ENCODE measurements at places on chromosomes 3 and 15.

DNA sequence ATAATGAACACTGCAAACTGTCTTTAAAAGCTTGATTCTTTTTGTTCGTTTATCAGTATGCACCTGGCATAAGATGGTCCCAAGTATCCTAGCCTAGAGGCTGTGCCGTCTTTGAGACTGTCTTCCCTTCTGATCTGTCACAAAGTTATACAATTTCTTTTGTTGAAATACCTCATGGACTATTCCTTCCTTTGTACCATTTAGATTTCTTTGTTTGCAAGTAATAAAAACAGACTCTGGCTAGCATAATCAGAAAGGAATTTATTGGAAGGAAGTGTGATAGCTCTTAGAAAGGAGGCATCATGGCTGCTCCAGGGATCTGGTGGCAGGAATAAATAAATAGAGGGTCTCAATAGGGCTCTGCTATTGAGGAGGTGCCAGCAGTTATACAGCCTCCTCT lies 280.4 kb downstream of the SLC9A9 start:
- DNase-seq = no peak

DNA sequence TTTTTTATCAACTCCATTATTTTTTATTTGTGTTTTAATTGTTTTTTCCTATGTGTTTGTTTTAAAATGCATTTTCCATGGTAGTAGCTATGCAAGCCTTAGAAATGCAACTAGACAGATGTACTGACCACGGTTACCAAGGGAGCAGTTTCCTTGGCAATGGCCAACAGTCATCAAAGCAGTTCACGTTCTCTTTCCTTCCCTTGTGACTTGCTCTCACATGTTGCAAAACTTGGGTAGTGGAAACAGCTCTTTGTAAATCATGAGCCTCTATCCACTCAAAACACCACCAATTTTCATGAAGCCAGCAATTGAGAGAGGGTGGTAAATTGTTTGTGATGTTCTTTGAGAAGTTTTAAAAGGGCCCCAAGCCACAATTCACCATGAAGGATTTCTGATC lies 499.4 kb upstream of the MDFIC2 start:
- DNase-seq = peak; percentile 92

DNA sequence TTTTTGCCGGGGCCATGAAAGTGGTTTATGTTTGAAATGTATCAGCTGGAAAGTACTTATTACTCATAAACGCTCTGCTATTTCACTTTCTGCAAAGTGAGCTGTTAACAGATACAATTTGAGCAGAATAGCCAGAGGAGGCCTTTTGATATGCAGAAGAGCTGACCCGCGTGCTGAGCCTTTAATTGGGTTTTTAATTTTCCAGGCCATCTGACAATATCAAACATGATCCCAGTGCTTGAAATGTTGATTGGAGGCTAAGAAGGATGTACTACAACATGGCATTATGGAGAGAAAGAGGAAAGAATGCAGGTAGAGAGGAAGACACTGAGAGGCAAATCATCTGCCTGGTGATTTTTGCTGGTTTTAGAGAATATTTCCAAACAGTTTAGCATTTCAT lies 261.3 kb upstream of the MEIS2 start:
- DNase-seq = no peak

- DNase-seq = no peak
Measured at GRCh38 chr15:69679623-69680228, 227.1 kb downstream of the RPLP1 start.

- DNase-seq = peak; percentile 95
Measured at GRCh38 chr15:48459571-48460442, 128.6 kb downstream of the DUT start.

DNA sequence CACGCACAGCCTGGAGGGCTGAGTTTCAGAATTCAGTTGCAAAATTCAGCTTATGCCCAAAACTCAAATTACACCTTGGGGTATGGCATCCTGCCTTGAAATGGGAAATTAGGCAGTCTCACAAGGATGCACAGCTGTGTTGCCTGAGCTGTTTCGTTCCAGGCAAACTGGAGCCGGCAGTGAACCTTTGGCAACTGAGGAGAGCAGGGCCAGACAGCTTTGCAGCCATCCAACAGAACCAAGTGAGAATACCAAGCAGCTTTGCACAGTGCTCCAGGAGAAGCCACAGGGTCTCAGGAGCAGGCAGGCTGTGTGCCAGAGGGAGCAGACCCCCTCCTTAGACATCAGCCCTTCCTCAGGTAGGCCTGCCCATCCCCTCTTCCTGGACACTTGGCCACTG lies 32.5 kb upstream of the BFSP2 start:
- no peak for DNase-seq

- DNase-seq = no peak
Measured at GRCh38 chr3:46859001-46859710, 4.1 kb downstream of the MYL3 start.

GRCh38 chr3:72750405-72750965 lies 97.8 kb downstream of the SHQ1 start:
- DNase-seq = no peak

DNA sequence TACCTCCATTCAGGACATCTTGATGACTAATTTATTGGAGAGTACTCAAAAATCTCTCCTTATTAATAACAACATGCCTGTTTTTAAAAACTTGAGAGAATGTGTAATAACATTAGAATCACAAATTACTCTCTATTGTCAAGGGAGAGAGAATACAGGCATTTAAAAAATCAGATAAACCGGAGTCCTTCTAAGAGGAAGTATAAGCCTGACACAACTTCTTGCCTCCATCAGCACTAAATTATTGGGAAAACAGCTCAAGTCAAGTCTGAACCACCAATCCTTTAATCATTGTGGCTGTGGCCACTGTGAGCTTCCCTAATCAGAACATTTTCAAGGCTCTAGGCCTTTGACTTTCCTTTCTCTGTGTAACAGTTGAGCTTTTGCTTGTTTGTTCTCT lies 38.0 kb downstream of the SSR3 start:
- peak; percentile 25 for DNase-seq

- peak; percentile 30 for DNase-seq
Measured at GRCh38 chr3:62833538-62833937, 41.7 kb downstream of the CADPS start.

DNA sequence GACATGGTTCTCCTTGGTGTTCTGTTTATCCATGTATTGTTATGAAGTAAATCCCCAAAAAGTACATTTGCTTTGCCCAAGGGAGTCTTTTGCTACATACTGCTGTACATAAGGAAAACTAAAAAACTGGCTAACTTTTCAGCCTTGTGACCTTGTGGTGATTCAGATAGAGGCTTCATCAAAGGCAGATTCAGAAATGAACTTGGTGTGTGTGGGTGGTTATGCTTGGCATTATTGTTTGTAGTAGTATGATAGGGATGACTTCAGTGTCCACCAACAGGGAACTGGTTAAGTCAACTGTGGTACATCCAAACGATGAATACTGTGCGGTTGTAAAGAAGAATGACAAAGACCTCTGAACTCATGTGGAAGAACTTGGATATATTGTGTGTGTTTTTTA lies 75.6 kb upstream of the CHRNB4 start:
- DNase-seq = peak; percentile 71

- DNase-seq = peak; percentile 76
Measured at GRCh38 chr15:92906563-92907081, 6.5 kb downstream of the CHD2 start.

- no peak for DNase-seq
Measured at GRCh38 chr15:75008221-75008625, 12.9 kb downstream of the SCAMP5 start.

GRCh38 chr3:28846971-28847478 lies 433.8 kb upstream of the RBMS3 start:
- no peak for DNase-seq

DNA sequence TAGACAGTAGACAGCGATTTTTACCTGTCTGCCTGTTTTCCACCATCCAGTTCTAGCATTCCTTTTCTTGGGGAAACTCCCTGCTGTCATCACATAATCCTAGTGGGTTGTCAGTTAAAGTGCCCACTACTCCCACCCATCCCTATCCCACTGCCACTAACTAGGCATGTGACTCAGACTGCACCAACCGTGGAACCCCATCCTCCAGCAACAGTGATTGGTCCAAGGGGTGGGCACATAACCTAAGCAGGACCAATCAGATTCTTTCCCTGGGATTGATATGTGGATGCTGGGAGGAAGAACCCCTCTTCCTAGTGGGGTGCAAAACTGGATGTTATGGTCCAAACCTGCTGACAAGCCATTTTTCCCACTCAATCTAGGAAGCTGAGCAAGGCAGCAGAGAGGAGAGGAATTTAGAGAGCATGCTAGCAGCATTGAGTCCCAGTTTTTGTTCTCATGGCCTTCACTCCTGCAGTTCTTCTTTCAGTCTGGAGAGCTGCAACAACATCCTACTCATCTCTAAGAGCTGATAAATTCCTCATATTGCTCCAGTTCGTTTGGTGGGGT lies 3.9 kb upstream of the INSYN1 start:
- DNase-seq = no peak

- peak; percentile 56 for DNase-seq
Measured at GRCh38 chr3:133412183-133413132, 12.6 kb downstream of the BFSP2 start.

DNA sequence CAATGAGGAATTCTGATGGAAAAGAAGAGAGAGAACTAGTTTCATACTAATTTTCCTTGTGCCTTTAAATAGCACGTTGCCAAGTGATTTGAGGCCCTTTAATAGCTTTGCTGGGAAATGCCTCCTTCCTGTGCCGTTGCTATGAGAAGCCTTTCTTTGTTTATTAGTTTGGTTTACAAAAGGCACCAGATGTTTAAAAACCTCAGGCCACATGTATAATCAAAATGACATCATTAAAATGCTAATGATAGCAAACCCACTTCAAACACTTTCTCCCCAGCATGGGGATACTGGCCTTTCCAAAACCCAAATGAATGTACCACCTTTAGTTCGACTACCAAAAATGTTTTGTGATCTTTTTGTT lies 50.0 kb upstream of the TBC1D23 start:
- DNase-seq = peak; percentile 85

GRCh38 chr3:47874913-47875312 lies 72.0 kb downstream of the DHX30 start:
- DNase-seq = peak; percentile 12

- DNase-seq = no peak
Measured at GRCh38 chr3:183519891-183520290, 35.6 kb downstream of the KLHL6 start.

Data from fibroblast of mammary gland (primary cell).